ENCODE measurements at places on chromosomes 1 and 21. TPM values are rescaled to one million over a fixed set of nuclear protein-coding genes. Genes with fewer than 3 reads are reported as not detected.

- DNase-seq = no peak
Observed at GRCh38 chr1:213387380-213388015, 336.5 kb downstream of the RPS6KC1 start.

GRCh38 chr1:66137235-66137634, 344.5 kb downstream of the PDE4B start:
- no peak for DNase-seq

The LEFTY2 gene
- total RNA-seq = 0.36 TPM

The BARHL2 gene
- total RNA-seq = not detected

DNA sequence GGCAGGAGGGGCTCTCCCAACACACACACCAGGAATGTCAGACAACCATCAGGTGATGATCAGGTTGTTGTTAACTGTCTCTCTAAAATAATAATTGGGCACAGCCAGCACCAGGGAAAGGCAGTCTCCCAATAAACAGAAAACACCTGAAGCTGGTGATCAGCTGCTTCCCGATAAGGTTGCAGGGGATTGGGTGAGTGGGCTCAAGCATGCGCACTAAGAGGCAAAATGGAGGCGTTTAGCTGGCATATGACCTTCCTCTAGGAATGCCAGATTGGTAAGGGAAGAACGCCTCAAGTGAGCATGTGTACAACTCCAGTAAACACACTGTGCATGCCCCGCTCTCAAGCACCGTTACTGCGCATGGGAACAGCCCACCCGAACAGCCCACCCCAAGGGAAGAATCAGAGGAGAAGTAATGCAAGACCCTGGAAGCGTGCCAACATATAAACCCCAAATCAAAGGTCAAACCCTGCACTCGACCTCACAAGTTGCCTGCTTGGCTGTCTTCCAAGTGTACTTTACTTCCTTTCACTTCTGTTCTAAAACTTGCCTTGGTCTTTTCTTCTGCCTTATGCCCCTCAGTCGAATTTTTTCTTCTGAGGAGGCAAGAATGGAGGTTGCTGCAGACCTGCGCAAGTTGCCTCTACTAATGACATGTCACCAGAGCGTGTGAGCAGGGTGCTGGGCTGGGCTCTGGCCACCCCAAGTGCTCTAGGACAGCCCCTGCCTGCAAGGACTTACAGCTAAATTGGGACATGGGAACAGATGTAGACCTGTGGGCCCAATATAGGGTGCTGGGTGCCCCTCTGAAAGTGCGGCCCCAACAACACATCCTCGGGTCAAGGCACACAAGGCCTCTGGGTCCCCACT, 200.8 kb downstream of the RHOU start:
- no peak for DNase-seq

DNA sequence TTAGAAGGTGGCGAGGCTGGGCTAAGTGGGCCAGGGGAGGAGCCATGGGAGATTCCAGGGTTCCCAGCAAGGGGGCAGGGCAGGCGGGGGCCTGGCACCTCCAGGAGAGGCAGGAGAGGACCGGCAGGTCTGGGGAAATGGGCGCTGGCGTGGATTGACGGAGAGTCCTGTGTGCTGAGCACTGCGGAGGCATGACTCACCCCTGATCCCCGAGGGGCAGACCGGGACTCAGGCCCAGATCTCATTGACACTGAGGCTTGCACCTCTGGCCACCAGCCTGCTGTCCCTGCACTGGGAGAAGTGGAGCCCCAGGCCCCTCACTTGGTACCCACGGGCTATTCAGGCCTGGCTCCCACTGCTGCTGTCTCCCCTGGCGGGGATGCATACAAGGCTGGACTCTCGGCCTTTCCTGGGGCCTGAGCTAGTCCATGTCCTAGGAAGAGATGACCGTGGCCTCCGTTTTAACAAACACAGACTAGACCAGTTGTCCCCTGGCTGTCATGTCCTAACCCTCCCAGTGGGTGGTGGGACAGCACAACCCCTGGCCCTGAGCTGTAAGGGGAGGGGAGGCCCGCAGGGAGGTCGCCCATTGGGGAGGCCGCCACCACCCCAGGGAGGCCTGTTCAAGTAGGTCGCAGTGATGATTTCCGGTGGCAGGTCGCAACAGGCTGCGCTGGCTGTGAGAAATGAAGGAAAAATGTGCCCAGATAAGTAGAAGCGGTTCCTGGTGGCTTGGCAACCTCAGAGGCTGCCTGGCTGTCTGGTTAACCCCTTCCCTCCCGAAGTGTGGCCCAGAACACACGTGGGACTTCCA, 39.7 kb downstream of the RIPK4 start:
- DNase-seq = no peak

DNA sequence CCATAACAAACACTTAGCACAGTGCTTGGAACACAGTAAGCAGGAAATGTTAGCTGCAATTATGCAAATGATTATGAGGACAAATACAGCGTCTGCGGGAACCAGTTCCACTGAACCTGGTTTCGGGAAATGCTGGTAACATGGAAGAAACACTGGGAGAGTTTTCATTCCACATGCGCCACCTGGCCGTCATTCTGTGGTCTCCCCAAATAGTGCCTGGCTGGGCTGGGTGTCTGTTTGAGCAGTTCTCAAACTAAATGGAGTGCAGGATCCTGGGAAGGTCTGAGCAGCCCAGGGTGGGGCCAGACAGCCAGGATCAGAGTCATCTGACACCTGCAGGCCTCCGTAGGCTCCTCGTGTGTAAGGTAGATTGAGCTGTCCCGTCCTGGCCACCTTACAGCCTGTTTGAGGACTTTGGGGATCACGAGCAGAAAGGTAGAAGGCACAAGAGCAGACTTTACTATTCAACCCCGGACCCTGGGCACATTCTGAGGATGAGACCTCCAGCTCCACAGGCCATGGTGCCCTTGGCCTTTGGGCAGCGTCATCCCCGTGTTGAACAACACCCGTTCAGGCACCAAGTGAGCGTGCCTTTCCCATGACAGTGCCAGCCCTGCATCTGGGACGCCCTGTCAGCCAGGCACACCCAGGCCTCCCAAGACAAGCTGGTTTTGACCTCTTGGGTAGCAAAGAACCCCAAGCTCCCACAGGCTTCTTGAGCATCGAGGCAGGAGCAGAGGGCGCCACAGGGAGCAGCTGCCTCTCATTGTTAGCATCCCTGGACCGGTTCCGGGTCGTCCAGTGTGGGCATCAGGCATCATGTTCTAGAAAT, 101.9 kb downstream of the PRDM2 start:
- DNase-seq = no peak

DNA sequence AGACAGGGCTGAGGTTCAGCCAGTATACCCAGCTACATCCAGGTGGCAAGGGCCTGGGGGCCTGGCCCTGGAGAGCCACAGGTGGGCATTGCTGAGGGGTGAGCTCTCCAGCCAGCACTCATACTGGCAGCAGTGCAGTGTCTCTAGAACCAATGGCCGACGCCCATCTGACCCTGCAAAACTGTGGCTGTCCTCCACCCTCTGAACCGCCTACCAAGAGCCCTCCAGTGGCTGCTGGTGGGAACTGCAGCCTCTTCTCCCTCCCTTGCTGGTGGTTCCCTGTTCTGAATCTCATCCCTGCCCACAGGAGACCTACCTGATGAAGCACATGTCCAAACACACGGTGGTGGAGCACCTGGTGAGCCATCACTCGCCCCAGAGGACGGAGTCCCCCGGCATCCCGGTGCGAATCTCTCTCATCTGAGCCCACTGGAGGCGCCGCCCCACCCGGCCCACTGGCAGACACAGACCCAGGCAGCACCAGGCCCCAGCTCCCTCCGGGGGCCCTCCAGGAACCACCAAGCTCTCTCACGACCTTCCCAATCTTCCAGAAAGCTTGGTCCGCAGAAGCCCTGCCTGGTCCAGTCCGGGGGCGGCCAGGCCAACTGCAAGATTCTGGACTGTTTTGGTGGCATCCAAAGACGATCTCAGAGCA, 22.1 kb downstream of the A3GALT2 start:
- no peak for DNase-seq

Data from epithelial cell of proximal tubule (primary cell).